ENCODE measurements at places on chromosomes 12 and 14.

DNA sequence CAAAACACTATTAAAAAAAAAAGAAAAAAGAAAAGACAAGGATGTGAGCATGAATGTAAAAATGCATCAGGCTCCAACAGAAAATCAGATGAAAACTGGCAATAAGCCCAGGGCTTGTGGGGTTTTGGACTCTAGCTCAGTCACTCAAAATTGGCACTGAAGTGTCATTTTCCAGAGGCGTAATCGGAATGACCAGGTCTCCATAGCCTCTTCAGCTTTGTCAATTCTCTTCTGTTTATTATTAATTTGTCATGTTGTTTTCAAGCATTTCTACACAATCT lies 137.2 kb upstream of the TRHDE start:
- peak; percentile 35 for DNase-seq

- DNase-seq: no peak
Measured at GRCh38 chr12:103308396-103308795, 187.4 kb downstream of the C12orf42 start.

DNA sequence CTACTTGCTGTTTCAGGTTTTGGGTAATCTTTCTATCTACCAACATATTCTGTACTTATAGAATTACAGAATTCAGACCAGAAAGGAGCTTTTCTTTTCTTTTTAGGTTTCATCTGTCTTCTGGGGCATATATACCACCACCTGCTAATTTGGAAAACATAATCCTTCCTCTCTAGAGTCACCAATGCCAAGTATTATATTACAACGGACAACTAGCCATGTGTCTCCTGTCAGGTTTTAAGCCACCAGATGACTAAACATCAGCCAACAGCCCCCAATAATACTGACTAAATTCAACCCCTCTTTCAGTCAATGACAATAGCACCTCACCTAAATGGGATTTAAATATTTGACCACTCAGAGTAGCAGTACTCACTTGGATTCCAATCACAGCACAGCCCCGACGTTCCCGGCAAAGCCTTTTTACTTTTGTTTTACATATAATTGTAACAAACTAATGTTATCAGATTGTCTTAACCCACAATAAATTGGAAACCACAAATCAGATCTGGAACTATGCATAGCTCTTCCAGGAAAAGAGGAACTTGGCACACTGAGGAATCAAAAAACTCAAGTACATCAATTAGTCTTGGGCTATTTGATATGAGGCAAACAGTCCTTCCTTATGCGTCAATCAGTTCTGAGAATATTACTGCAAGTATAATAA lies 13.5 kb downstream of the SLC11A2 start:
- DNase-seq: no peak

DNA sequence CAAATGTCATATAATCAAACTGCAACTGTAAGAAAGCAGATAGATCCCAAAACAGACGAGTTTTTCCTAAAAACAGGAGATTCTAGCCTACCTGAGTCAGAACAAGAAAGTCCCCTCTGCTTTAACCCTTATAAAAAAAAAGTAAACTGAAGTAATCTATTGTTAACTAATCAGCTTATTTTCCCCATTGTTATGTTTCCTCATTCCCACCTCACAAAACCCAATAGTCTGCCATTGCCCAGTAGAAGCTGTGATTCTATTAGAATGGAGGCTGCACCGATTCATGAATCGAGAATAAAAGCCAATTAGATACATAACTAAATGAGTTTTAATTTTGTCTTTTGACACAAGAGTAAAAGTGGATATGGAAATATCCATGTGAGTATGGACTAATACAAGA lies 115.4 kb downstream of the MED13L start:
- DNase-seq: no peak

GRCh38 chr14:82549306-82549990 lies 1015.8 kb upstream of the SEL1L start:
- no peak for DNase-seq

GRCh38 chr12:111398530-111398929 lies 7.2 kb upstream of the SH2B3 start:
- no peak for DNase-seq

DNA sequence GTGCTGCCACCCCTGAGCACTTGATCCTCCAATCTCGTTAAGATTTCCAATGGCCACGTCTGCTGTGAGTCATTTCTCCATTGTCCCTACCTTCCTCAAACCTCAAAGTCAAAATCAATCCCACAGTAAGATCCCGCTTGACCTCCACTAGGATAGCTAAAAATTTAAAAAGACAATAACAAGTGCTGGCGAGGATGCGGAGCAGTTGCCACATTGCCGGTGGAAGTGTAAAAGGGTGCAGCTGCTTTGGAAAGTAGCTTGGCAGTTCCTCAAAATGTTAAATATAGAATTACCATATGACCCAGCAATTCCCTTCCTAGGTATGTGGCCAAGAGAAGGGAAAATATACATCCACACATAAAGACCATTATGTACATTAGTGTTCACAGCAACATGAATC lies 9.5 kb upstream of the BCL7A start:
- DNase-seq: no peak

DNA sequence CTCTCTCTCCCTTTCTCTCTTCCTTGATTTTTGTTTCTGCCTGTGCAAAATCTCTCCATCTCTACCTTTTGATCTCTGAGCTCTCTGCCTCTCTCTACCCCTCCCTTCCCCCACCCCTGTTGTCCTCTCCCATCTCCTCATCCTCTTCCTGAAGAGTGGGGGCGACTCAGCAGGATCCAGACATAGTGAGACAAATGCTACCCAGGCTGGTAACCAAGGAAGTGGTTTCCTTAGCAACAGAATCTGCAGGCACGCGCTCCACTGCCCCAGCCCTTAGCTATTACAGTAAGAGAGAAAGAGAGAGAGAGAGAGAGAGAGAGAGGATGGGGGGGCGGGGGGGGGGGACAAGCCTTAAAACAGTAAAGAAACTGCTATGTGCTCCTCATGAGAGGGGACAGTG lies 85.6 kb downstream of the CMKLR1 start:
- DNase-seq: peak; percentile 76

- no peak for DNase-seq
Measured at GRCh38 chr12:102120886-102121285, 903 bp downstream of the PARPBP start.

- DNase-seq: no peak
Measured at GRCh38 chr12:115322275-115322674, 638.3 kb upstream of the TBX3 start.

- DNase-seq: no peak
Measured at GRCh38 chr12:76020281-76020680, 11.3 kb downstream of the PHLDA1 start.

DNA sequence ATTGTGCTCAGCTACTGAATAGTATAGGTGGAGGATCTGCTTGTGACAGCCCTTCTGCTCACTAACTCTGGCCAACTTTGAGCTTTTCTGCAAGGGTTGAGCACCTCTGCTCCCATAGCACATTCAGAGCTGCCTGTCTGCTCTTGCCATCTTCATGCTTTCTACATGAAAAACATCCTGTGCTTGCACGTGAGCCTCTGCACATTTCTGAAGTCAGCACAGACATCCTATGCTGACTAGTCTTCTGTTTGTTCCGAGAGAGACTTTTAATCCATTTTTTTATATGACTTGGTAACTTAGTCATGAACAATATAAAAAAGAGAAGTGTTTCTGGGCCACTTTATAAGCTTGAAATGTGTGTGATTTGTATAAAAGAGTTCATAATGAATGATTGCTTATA lies 969.3 kb downstream of the TMTC2 start:
- no peak for DNase-seq

DNA sequence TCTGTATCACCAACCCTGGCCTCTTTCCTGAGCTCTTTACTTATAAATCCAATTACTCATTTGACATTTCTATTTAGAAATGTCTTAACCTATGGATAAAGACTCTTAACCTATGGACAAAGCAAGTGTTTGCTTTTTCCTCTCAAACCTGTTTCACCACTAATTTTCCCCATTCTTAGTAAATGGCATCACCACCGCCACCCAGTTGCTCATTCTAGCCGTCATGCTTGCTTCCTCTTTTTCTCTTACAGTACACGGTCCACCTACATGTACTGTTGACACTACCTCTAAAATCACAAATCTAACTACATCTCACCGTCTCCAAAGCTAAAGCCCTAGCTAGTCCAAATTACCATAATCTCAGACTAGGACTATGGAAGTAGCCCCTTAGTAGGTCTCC lies 60.0 kb downstream of the CAPS2 start:
- no peak for DNase-seq

- peak; percentile 24 for DNase-seq
Measured at GRCh38 chr12:65602610-65603295, 221.5 kb upstream of the HMGA2 start.

- DNase-seq: no peak
Measured at GRCh38 chr12:3043406-3043805, 33.8 kb upstream of the TSPAN9 start.

- DNase-seq: no peak
Measured at GRCh38 chr12:109595321-109595902, 21.8 kb downstream of the MVK start.

- no peak for DNase-seq
Measured at GRCh38 chr12:13570005-13570694, 373.6 kb downstream of the EMP1 start.

DNA sequence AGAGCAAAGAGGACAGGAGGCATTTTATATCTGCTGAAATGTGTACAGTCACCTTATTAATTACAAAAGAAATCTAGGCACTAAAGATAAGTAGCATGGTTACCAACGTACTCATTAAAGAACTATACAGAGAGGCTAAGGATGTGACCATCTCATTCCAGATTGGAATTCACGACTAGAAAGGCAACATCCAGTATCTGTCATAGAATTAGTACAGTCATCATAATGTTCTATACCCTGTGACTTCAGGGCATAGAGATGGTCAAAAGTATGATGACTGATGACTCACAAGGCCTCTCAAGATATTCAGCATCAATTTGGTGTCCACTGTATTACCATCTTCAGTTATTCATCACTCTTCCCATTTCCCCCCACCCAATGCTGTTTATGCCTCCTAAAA lies 144.0 kb upstream of the PLEKHG7 start:
- no peak for DNase-seq

GRCh38 chr14:54177641-54178621 lies 218.9 kb upstream of the CDKN3 start:
- no peak for DNase-seq

DNA sequence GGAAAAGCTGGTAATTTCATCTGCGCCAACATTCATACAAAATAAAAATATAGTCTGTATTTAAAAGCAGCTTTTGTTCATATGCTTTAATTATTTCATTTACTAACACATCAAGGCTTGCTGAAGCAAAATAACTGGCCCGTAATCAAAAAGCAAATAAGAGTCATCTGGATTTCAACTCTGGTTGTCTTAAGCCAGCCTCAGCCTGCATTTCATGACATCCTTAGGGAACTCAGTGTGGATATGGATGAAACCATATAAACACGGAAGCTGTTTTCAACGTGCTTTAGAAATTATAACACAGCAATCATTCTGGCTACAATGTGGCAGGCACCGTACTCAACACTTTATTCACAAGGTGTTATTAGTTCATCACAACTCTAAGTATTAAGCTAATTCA lies 852 bp downstream of the COX16 start:
- no peak for DNase-seq

DNA sequence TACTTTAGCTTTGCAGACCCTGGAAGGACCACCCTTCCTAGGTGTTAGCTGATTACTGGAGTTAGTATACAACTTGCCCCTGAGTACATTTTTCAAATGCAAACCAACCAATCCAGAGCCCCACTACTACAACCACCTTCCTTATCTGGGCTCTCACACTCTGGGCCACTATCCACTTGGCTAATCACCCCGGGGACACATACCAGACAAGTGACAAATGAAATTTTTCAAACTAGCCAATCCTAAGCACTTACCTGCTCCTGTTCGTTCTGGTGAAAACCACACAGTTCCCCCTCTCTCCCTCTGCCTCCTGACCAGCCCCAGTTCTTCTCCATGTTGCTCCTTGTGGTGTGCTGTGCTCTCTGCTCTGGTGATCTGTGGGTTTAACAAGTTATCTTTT lies 140.4 kb downstream of the CNTN1 start:
- no peak for DNase-seq

GRCh38 chr12:12539028-12539810 lies 23.4 kb downstream of the DUSP16 start:
- no peak for DNase-seq

DNA sequence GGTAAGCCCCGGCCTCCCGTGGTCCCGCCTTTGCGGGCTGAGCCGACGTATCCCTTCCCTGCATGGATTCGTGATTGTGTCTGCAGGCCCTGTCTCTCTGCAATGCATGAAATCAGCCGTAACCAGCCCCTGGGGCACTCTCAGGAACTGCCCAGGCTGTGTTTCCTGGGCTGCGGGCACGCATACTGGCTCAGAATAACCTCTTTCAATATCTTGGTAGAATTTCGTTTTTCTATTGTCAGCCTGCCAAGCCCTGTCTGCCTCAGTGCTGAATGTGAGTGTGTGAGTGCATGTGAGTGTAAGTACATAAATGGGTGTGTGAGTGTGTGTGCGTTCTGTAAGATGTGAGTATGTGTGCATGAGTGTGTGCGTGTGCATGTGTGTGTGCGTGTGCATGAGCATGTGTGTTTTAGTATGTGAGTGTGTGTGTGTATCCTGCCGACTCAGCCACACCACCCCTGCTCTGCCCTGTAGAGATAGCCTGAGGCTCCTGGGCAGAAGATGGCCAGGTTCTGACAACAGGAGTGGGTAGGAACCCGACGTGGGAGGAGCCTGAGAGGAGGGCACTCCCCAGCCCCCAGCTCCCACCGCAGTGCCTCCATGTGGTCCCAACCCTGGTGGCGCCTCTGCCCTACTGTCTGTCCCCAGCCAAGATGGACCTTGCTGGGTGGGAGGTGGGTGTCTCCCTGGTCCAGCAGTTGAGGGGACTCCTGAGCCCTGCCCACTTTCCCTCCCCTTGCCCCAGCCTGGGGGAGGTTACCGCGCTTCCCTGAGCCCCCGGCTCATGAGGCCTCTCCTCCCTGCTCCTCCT lies 268.8 kb downstream of the ADGRD1 start:
- DNase-seq: peak; percentile 90

- no peak for DNase-seq
Measured at GRCh38 chr12:108238474-108238873, 100.6 kb downstream of the CMKLR1 start.

GRCh38 chr12:58858030-58858429 lies 62.3 kb downstream of the LRIG3 start:
- DNase-seq: no peak

- DNase-seq: no peak
Measured at GRCh38 chr12:126535971-126536370, 1470.7 kb downstream of the AACS start.

DNA sequence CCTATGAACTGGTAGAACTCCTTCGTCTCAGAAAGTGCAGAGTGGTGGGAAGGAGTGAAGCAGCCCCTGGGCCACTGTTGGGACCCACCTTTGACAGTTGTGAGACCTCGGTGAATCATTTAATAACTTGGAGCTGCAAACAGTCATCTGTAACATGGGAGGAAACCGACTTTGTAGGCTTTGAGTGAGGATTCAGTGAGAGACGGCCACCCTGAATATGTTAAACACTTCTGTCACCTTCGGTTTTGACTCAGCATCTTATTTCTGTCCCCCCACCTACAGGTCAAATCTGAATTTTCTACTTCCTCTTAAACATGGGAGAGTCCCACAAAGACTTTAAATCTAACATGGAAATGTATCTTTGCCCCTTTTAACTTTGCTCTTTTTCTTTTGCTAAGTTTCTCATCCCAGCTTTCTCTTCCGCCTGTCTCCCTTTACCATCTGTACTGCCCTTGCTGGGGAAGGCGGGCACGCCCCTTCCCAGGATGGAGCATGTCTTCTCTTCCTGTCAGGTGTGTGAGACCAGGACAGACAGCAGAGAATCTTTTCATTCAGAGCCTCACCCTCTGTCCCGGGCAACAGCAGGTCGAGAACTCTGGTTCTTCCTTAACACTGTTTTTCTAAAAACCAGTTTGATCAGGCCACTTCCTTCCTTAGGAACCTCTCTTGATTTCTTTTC lies 37.1 kb downstream of the ZC3H14 start:
- no peak for DNase-seq

GRCh38 chr14:87005280-87005679 lies 987.7 kb downstream of the GALC start:
- no peak for DNase-seq
